ENCODE measurements at places on chromosomes 1 and 21.

DNA sequence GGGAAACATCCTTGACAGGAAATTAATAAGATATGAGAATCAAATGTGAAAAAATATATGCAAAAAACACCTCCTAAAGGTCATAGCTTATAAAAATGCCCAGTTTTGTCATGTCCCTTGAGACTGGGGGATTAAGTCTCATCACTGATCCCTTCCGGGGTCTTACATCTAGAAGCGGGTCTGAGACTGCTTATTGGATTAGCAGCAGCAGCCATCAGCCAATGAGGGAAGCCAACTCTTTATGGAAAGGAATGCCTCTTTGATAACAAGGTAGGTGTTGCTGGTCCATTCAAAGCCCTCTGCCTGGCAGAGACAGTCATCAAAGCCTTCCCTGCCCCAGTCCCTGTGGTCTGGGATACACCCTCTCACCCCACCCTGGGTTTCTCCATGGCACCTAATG is 3.9 kb upstream of the CACNA1S start:
- DNase-seq = no peak

DNA sequence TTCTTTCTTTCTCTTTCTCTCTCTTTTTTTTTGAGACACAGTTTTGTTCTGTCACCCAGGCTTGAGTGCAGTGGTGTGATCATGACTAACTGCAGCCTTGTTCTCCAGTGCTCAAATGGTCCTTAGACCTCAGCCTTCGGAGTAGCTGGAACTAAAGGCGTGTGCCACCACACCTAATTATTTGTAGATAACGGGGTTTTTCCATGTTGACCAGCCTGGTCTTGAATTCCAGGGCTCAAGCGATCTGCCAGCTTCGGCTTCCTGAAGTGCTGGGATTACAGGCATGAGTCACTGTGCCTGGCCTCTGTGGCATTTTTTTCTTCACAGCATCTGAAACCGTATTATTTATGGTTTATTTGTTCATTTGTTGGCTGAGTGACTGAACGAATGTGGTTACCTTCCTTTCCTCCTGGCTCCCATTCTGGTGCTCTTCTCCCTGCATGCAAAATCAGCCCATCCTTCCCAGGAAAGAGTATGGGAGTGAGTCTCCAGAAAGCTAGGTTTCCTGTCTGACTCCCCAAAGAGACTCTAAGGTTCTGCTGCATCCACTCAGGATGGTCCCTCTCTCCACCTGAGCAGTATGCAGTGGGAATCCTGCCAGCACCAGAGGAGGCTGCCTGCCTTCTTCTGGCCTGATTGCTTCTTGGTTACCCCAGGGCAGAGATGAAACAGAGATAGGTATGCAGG is 155.0 kb upstream of the BEND5 start:
- DNase-seq = no peak

DNA sequence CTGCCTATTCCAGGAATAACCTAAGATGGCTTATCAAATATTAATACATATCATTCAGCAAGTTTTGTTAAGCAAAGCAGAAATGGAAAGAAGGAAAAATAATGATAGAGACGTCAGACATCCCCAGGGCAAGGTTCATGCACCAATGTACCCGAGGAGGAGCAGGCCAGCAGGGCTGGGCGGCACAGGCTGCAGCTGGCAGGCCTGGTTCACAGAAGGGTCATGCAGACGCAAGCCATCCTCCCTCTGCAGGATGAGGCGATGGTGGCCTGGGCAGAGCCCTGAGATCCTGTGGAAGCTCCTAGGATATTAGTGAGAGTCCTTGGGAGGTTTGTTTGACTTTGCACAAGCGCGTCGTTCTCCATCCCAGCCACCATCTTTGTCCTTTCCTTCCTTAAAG is 30.0 kb downstream of the BATF3 start:
- no peak for DNase-seq

DNA sequence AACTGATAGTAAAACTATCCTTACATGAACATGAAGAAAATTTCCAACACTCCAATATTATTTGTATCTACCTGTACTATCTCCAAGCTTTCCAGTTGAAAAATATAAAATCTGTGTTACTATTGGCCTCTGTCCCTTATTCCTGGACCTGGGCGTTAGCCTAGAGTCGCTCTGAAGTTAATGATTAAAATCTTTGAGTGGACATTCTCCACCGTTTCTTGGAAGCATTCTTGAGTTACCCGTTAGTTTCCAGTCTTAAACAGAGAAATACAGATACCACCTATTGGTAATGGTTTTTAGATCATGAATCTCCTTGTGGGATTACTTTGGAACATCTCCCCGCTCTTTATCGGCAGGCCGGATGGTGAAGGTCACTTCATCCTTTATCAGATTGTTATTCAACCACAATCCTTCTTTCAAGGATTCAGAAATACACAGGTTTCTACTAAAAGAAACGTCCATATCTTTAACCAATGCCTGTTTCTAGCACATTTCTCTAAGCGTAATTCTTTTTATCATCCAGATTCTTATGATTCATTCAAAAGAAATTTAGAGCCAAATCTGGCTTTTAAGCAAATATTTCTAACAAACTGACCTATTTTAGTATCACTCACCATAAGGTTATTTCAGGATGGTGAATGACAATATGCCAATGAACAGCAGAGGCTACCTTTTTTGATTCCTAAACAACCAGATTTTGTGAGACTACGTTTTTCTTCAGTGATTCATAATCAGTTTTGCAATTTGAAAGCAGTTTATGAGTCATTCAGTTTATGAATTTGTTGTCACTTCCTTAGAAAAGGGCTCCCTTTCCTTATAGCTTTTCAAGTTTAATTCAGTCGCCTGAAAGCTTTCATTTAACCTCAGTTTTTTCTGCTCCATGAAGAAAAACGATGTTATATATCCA is 70.2 kb upstream of the ERRFI1 start:
- DNase-seq = no peak

DNA sequence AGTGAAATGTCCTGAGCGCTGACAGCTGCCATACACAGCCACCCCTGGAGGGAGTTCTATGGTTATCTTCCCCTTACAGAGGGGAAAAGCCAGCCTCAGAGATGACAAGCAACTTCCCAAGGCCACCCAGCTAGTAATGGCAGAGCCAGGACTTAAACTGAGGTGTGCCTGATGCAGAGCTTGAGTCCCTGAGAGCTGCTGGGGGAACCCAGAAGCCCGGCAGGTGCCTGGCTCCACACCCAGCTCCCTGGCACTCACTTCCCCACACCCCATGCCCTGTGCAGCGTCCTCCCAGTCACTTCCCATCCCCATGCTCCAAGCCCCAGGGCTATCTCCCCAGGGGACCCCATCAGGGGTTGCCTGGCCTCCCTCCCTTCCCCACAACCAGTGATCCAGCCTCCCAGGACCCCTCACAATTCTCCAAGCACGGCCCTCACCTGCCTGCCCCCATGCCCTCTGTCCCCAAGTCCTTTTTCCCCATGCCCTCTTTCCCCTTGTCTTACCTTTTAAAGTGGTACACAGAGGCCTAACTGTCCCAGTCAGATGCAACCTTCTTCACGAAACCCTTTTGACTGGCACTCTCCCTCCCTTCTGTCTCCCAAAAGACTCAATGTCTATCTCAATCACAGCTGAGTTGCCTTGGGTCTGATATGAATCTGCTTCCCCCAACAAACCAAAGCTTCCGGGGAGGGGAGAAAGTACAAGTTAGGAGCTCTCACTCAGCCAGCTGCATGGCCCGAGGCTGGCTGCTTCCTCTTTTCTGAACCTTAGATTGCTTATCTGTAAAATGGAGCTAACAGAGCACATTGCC is 39.8 kb upstream of the LRP8 start:
- DNase-seq = peak; percentile 21

- DNase-seq = no peak
Observed at GRCh38 chr1:238187575-238187949, 296.8 kb upstream of the ZP4 start.

DNA sequence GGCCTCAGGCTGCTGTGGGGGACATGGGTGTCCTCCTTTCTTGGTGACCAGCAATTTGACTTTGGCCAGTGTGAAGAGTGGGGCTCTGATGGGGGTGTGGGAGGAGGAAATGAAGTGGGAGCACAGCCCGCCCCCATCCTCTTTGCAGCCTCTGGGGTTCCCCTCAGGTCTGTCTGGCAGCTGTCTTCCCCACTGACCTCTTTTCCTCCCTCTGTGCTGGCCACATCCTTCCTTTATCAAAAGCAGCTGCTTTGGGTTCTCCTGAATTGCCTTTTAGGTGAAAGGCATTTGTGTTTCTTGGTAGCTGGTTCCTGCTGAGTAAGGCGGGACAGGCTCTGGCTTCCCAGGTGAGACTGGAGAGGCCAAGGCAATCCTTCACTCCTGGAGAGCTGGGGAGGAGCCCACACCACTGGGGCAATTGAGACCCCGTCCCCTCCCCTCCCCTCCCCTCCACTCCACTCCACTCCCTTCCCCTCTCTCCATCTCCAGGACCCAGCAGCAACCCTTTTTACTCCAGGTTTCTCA is 24.9 kb downstream of the PCAT6 start:
- no peak for DNase-seq

DNA sequence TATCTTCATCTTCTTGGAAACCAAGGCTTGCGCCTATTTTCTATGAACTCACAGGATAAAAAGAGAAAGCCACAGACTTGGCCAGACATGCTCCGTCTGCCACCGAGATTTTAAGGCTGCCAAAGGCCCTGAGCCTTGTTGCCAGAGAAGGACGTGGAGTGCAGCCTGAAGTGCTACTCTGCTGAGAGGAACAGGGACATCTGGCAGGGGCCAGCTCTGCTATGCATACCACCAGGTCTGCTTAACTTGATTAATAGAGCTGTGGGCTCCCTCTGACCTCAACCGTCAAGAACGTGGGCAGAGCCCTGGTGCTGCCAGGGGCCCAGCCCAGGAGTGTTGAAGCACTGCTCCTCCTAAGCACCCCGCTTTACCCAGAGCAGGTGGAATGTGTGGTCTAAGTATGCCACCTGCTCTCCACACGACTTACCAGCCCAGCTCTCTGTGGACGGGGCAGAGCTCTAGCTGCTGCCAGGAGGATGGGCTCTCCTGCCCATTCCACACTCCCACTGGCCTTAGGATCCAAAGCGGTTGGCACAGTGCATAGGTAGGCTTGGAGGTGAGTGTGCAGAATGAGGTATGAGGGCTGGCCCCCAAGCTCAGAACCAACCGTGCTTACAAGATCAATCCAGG is 10.6 kb downstream of the HCRTR1 start:
- DNase-seq = no peak

GRCh38 chr1:242522304-242522945 is 2.1 kb downstream of the PLD5 start:
- DNase-seq = no peak

- DNase-seq = no peak
Observed at GRCh38 chr1:246193537-246193936, 313.5 kb downstream of the SMYD3 start.

GRCh38 chr21:24205319-24205718 is 1402.0 kb downstream of the MRPL39 start:
- no peak for DNase-seq

GRCh38 chr1:3563610-3564009 is 47.7 kb downstream of the MEGF6 start:
- no peak for DNase-seq

DNA sequence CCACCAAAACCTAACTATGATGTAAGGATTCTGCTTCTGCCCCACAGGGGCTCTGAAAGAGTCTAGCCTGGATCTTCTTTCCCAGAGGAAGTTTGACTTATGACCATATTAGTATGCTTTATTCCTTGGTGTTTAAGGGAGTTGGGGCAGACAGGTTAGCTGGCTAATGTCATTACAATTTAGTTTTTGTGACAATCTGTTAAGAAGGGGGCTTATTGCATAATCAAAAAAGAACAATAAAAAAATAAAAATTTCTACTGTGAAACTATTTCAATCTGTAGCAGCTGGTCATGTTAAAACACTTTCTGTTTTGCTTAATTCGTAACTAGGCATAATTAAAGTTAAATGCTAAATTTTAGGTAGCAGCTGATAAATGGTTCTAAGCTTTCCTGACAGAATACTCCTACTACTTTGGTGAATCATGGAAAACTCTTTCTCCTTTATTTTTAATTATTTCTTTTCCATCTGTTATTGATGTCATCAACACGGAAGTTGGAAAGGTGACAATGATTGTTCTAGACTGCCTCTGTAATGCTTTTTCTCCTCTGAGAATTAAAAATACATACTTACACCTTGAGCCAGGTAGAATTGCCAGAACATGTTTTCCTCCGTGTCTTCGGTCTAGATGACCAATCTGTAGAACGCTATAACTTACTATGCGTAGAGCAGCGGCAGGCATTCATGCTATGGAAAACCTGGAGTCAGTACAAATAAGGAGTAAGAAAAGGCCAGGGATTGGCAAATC is 18.6 kb downstream of the DYRK3 start:
- DNase-seq = no peak

- DNase-seq = no peak
Observed at GRCh38 chr21:34857874-34858273, 189.1 kb downstream of the CLIC6 start.

- DNase-seq = no peak
Observed at GRCh38 chr1:29879217-29879616, 642.9 kb downstream of the PTPRU start.

DNA sequence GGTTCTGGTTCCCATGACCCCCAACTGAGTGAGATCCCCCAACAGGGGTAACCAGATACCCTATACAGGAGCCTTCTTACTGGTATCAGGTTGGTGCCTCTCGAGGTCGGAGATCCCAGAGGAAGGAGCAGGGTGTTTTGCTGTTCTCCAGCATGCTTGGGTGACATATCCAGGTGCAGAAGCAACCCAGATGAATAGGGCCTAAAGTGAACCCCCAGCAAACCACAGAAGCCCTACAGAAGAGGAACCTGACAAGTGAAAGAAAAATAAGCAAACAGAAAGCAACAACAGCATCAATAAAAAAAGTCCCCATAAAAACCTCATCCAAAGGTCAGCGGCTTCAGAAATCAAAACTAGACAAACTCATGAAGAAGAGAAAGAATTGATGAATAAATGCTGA is 633.4 kb upstream of the CXADR start:
- no peak for DNase-seq

GRCh38 chr1:1205769-1206375 is 520 bp downstream of the TNFRSF18 start:
- no peak for DNase-seq

- no peak for DNase-seq
Observed at GRCh38 chr1:237126180-237126579, 84.2 kb downstream of the RYR2 start.

DNA sequence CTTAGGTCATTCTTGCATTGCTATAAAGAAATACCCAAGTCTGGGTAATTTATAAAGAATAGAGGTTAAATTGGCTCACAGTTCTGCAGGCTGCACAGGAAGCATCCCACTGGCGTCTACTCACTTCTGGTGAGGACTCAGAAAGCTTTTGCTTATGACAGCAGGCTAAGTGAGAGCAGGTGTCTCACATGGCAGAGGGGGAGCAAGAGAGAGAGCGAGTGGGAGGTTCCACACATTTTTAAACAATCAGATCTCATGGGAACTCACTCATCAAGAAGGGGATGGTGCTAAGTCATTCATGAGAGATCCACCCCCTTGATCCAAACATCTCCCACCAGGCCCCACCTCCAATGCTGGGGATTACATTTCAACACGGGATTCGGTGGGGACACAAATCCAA is 13.6 kb upstream of the RGS4 start:
- no peak for DNase-seq

DNA sequence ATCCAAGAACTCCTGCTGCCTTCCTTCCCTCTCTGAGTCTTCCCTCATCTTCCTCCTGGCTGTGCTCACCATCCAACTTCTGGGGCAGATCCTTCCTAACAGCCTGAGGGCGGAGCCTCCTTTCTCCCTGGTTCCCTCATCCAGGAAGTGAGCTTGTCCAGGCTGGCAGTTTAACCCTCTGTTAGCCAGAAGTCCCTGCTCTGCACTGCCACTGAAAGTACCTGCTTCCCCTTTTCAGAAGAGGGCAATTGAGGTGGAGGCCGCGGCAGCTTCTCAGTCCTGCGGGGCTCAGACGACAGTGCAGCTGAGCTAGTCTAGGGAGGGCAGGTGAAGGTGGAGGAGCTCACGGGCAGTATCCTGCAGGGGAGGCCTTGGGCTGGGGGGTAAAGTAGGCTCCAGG is 149.1 kb downstream of the FCRL5 start:
- peak; percentile 83 for DNase-seq
